ENCODE measurements at places on chromosomes 11 and 22.

GRCh38 chr11:64224891-64225607 lies 937 bp downstream of the TRPT1 start:
- no peak for DNase-seq

GRCh38 chr11:112280268-112281126 lies 19.8 kb upstream of the PLET1 start:
- DNase-seq: peak; percentile 57

DNA sequence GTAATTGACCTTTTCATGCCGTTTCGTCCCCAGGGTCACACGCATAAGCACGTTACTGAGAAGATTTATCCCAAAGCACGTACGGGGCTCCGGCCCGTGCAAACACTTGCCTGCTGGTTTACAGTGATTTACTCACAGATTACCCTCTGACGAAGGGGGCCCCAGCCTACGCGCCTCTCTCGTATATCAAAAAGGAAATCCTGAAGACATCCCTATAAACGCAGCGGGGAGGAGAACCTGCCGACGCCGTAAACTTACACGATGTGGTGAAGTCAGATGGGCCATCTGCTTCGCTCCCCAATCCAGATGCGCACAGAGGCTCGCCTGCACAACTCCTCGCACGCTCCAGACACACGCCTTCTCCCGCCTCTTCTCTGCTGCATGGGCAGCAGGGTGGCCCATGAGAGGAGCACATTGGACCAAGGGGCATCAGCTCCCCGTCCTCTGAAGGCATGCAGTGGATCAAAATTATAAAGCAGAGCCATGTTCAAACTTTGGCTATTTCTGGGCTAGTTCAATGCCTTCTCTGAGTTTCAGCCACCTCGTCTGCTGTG lies 123.6 kb downstream of the MN1 start:
- DNase-seq: no peak

GRCh38 chr11:83025267-83025704 lies 46.4 kb downstream of the RAB30 start:
- no peak for DNase-seq

- no peak for DNase-seq
Measured at GRCh38 chr11:110123003-110123402, 29.8 kb downstream of the ZC3H12C start.

DNA sequence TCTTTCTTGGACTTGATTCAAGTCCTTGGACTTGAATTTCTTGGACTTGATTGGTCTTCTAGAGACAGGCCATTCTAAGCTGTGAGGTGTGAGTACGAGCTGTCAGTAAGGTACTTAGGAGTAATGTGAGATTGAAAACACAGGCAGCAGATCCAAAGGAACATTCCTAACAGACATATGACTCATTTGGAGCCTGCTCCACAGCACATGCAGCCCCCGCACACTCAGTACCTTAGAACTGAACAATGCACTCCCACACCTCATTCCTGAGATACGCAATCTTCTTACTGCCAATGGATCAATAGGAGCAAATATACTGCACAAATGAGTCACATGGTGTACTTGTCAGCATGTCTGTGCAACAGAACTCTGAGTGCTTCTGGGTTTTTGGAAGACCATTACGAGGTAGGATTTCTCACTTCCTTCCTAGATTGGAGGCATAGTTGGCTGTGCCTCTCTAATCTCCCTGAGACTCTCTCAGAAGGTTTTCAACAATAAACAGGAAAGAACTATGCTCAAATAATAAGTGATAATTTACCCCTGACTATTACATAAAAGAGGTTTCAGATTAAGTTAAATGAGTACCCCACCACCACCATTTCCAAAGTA lies 243.1 kb downstream of the KCNA4 start:
- no peak for DNase-seq

- DNase-seq: no peak
Measured at GRCh38 chr11:70466154-70466553, 67.8 kb downstream of the CTTN start.

DNA sequence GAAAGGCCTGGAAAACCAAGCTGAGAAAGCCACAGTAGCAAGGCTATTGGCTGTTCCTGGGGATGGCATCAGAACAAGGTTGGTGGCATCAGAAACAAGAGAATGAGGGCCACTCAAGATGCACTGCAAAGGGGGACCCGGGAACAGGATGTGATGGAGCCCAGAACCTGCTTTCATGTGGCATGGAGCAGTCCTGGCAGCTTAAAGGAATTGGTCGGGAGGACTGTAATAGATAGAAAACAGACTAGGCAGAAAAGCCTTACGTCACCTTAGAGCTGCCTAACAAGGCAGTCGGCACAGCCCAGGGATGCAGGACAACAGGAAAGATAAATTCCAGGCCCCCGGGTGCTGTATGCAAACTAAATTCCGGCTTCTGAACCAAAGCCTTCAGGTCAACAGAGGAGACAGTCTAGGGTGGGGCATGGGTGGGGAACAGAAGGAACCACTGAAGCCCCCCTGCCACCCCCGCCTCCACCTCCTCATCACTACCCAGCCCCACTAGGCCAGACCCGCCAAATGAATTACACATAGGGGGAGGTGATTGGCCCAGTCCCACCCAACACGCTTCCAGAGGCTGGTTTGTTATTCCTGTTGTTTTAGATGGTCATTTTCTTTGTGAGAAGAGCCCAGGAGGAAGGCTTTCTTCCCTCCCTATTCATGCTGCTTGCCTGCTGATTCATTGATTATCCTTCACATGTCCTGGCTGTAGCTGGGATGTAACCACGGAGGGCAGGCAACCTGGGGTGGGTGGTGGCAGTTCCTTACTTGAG lies 25.7 kb upstream of the LRRC55 start:
- no peak for DNase-seq

DNA sequence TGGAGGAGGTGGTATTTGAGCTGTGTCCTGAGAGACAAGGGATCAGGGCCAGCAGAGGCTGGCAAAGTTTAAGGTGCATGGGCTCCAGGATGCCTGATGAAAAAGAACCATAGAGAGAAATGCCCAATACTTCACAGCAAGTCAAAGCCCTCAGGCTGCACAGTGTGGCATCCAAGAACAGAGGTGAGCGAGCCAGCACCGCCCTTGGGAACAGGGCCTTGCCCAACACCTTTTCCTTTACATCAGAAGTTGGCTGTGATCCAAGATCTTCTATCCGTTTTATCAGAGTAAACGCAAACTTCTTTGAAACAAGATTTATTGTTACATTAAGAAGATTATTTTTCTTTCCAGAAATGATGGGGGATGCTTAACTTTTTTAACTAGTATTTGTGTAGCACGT lies 1.4 kb downstream of the B3GNT6 start:
- no peak for DNase-seq

GRCh38 chr11:27995083-27995482 lies 112.9 kb downstream of the KIF18A start:
- no peak for DNase-seq

DNA sequence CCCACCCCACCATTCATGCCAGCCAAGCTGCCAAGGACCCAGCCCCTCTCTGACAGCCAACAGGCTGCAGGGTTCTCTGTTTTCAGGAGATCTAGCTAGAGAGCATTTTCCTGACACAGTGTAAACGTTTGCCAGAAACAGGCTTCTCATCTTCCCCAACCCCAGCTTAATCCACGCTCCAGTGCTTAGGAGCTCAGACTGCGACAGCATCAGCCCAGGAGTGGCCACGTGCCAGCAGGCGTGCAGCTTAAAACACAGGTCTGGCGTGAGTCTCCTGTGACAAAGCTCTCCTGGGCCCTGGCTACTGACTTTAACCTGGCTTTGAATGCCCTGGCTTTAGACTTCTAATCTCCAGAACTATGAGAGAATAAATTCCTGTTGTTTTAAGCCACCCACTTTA lies 66.6 kb downstream of the GALNT18 start:
- DNase-seq: no peak

DNA sequence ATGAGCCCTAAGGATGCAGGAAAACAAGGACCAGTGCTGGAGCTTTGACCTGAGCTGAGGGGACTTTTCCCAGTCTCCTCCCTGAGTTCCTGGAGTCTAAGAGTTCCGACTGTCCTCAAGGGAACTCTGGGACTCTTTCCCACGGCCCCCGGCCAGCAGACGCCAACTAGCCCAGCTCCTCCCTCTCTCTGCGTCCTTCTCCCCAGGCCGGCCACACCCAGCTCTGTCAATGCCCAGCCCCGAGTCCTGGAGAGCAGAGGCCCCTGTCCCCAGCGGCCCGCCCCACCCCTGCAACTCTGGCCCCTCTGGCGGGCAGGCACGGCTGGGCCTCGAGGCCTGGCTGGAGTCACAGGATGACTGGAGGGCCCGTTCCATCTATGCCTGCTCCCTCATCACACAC lies 29.8 kb downstream of the NECTIN1 start:
- no peak for DNase-seq

GRCh38 chr11:65204646-65205601 lies 23.2 kb downstream of the CAPN1 start:
- peak; percentile 62 for DNase-seq

DNA sequence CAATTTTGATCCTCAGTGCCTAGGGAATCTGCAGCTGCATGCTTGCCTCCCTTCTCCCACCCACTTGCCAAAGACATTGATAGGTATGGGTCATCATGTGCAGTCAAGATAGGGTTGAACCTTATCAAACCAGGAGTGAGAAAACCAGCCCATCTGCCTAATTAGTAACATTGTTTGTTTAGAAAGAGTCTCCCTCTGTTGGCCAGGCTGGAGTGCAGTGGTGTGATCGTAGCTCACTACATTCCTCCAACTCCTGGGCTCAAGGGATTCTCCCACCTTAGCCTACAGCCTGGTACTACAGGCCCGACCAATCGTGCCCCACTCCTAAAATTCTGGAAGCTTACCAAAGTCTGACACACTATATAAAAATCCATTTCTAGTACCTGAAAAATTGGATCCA lies 4.6 kb downstream of the C11orf71 start:
- no peak for DNase-seq

GRCh38 chr11:95108159-95108611 lies 18.5 kb downstream of the ENDOD1 start:
- DNase-seq: no peak

- no peak for DNase-seq
Measured at GRCh38 chr11:25710975-25711374, 621.0 kb upstream of the ANO3 start.

- peak; percentile 57 for DNase-seq
Measured at GRCh38 chr22:35231585-35232084, 25.7 kb upstream of the HMGXB4 start.

DNA sequence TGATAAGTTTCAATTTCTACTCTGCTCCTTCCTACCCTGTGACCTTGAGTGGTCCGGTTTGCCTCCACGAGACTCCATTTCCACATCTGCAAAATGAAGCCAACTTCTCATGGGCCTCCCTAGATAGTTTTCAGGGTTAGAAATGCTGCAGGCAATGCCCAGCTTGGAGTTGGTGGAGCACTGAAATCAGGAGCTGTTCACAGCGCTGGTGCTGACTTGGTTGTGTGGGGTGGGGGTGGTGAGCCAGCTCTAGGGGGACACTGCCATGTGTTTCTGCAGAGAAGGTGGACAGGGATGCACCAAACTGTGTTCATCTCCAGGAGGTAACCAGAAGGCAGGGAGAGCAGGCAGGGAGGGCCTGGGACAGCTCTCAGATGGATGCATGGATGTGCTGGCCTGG lies 37.0 kb downstream of the SGSM1 start:
- no peak for DNase-seq

DNA sequence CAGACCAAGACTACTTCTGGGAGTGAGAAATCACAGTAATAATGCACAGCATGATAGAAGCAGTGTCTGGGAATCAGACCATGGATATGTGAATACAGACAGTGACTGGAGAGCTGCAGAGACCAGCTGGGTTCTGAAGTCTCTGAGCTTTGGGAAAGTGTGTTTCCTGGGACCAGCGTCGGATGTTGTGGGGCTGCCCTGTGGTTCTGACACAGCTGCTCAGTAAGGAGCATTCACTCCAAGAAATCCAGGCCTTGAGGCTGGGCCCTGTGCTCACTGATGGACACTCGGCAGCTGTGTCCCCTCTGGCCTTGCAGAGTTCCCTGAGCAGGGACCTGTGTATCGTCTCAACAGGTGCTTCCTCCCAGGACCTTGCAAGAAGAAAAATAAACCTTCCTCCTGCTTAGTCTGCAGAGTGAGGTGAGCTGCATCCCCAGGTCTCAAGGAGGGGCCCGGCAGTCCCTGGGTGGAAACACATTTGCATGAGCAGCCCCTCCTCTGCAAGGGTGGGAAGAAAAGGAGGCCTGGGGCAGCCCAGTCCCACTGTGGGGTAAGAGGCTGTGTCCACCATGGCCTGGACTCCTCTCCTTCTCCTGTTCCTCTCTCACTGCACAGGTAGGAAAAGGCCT lies 107.9 kb downstream of the VPREB1 start:
- no peak for DNase-seq

- no peak for DNase-seq
Measured at GRCh38 chr22:36954251-36955014, 41.0 kb downstream of the CSF2RB start.

DNA sequence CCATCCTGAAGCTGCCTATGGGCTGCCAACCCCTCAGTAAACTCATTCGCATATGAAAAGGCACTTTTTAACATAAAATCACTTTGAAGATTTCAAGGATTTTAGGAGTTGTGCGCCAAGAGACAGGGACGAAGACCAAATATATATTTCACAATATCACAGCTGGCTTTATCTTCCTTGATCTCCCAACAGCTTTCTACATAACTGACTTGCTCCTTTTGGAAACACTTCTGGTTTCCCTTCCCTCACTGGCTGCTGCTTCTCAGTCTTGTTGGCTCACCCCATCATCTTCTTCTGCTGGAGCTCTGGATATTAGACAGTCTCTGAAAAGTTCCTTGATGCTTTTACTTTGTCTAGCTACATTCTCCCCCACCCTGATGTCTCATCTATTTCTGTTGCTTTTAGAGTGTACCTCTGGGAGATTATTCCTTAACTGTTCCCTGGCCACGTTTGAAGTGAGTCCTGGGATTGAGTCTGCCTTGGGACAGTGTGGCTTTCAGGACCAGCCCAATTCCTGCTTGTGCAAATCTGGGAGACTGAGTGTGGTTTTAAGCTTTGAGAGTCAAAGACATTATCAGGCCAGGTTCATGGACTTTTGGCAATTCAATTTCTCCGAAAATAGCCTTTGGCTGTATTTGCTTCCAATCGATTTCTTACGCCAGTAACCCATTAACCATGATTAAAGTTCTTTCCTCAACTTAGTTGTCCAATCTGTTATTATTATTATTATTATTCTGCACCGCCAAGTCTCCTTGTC lies 30.9 kb upstream of the NNMT start:
- DNase-seq: no peak

- DNase-seq: no peak
Measured at GRCh38 chr11:12232817-12233601, 122.6 kb downstream of the MICAL2 start.

DNA sequence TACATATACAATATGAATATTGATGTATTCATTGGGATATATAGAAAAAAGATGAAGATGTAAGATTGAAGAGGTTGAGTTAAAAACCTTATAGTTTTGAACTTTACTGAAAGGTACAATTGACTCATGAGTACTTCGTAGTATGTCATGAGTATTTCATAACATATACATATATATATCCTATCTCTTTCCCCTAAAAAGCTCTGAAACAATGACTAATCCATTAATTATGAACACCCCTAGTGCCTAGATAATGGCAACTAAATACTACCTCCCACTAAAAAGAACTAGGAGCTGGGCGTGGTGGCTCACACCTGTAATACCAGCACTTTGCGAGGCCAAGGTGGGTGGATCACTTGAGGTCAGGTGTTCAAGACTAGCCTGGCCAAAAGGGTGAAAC lies 31.5 kb downstream of the SLC35F2 start:
- no peak for DNase-seq

GRCh38 chr22:50016988-50017700 lies 4.6 kb upstream of the IL17REL start:
- no peak for DNase-seq

GRCh38 chr11:117907276-117908108 lies 21.7 kb downstream of the TMPRSS13 start:
- no peak for DNase-seq

- DNase-seq: no peak
Measured at GRCh38 chr11:94855666-94856065, 87.5 kb downstream of the AMOTL1 start.

- DNase-seq: no peak
Measured at GRCh38 chr11:105193260-105193659, 53.7 kb upstream of the CARD18 start.

All from stimulated activated naive CD4-positive, alpha-beta T cell (primary cell).